ENCODE measurements at places on chromosomes 3 and 15.
A peak's percentile ranks its signal among the peaks of the same experiment; 100 is the strongest.

DNA sequence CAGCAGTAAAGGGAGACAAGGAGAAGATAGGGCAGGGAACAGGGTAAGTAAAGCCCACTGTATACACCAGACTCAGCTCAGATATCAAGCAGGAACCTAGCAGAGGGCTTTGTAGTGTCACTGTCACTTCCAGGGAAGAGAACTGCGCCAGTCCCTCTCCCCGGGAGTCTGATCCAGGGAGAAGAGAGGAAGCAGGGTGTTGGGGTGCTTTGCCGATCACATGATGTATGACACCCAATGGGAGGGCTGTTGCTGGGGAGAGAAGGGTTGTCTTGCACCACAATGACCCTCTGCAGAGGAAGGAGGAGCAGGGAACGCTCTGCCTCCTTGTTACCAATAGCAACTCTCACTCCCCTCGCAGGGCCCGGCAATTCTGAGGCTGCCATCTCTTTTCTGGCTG is 147.2 kb upstream of the SLC2A2 start:
- no peak for DNase-seq

GRCh38 chr15:22265056-22265945 is 185.0 kb downstream of the OR4M2 start:
- no peak for DNase-seq

DNA sequence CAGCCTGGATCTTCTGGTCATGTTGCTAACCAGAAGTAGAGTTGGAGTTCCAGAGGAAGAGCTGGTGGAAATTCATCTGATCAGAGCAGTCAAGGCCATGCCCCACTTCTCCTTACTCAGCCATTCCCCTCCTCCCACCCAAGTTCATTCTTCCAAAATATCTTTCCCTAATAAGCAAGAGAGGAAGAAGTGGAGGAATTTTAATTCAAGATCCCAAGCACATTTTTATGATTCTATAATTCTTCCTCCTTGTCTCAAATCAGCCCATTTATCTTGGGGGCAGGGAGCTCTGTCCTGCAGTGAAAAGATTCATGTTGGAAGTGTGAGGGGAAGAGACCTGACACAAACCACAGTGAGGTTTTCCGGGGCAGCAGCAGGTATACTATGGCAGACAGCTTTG is 85.0 kb upstream of the GALNT15 start:
- DNase-seq: no peak

- peak; percentile 72 for DNase-seq
Measured at GRCh38 chr15:28107111-28107903, 8.2 kb upstream of the OCA2 start.
